ENCODE measurements at places on chromosomes 3 and 15.
A peak's percentile ranks its signal among the peaks of the same experiment; 100 is the strongest.

DNA sequence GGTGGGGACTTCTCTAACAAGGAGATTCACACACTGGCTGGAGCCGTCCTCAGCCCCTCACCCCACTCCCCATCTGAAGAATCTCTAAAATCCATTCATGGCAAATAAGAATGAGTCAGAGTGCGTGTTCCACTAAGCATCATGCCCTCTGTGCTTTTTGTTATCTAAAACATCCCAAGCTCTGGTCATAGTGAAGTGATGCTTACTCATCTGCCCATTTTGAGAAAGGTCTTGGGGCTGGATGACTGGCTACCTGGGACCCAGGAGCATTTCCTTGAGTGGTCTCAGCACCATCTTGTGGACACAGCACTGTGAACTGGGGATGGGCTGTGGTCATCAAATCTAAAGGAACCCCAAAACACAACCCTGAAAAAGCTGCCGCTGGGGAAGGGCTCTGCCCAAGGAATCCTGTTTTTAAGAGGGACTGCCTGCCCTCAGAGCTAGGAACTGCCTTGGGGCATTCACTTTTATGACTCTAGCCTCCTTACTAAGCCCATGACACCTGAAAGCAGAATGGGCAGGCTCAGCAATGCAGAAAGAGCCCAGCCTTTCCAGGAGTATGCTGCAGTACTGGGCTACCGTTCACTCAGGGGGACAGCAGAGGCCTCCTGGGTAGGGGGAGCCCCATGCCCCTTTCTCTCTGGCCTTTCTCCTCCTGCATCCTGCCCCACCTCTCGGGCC is 53.5 kb downstream of the ZBTB38 start:
- no peak for DNase-seq

DNA sequence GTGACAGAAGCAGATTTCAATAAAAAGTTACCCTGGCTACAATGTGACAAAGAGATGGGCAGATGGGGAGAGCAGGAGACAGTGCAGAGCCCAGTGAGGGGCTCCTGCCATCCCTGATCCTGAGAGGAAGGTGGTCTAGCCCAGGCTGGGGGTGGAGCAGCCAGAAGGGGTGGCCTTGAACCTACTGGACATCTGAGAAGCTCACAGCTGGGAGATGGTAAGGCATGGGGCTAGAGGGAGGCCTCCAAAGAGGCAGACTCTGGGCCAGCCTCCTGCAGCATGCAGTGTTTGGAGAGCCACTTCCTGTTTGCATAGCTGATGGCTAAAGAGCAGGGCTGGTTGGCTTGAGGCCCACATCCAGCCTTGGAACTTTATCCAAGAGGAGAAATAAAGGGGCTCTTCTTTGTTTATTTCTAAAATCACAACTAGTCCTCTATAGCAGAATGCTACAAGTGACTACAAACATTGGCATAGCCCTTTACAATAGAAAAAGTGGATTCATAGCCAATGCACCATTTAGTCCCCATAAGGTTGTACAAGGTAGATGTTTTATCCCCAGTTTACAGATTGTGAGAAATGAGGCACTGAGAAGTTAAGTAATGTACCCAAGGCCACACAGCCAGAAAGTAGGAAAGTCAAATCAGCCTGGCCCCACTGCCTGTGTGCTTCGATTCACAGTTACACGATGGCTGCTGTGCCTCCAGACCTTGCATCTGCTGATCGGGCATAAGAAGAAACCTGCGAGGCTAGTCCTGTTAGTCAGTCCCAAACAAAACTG is 4.6 kb downstream of the EFCC1 start:
- no peak for DNase-seq

DNA sequence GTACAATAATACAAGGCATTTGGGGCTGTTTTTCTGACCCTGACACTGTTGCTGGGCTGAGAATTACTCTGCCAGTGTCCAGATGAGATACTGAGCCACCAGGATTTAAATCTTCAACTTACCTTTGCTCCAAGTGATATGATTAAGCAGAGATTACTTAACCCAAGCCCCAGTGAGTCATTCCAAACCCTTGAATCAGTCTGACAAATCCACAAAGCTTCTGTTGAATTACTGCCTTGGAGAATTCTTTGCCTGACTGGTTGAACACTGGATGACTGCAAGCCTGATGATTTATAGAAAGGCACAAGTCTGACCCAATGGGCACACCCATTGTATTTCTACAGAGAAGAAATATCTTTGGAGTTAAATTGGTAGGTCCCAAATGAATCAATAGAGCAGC is 88.2 kb upstream of the TSC22D2 start:
- no peak for DNase-seq

DNA sequence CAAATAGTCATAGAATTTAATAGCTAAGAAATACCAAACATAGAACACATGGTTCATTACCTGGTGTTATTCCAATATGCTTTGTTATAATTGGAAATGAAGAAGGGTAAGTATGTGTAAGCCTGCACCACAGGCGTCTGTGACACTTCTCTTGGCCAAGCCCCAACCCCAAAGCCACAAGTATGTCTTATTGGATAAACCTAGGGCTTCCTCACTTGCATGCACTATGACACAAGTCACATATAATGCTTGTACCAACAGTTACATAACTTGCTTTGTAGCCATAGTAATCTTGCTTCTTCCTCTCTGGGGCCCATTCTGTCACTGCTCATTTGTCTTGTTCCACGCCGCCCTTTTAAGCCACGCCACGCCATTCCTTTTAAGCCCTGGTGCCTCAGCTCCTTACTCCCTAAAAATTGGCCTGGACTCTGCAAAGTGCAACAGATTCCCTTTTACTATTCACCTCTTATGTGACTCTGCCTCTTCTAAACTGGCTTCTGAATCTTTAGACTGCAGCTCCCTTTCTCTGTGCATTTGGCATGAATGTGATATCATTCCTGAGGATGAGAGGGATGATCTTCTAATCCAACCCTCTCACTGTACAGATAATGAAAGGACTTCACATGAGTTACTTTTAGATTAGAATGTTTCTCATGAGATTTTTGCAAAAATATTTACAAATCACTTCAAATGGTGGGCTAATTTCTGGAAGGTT is 48.1 kb upstream of the EPHA3 start:
- no peak for DNase-seq

- DNase-seq: no peak
Observed at GRCh38 chr3:70111411-70111810, 111.9 kb downstream of the SAMMSON start.

GRCh38 chr15:34802803-34803750 is 7.7 kb upstream of the ACTC1 start:
- DNase-seq: no peak

DNA sequence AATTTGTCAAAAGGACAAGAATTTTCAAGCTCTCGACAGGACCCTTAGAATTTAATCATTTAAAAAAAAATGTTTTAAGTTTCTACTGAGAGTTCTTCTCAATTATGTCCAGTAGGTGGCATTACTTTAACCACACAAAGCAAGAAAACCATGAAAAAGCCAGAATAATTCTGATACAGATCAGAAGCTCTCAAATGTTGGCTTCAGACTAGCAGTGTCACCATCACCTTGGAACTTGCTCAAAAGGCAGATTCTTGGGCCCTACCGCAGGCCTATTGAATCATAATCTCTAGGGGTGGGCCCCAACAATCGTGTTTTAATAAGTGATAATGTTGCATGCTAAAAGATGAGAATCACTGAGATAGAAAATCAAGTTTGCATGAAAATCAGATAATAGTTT is 99.5 kb upstream of the KCNMB2 start:
- no peak for DNase-seq

- DNase-seq: no peak
Observed at GRCh38 chr15:31446546-31446945, 119.9 kb downstream of the KLF13 start.

GRCh38 chr3:10224794-10225665 is 23.2 kb upstream of the TATDN2 start:
- DNase-seq: peak; percentile 60

DNA sequence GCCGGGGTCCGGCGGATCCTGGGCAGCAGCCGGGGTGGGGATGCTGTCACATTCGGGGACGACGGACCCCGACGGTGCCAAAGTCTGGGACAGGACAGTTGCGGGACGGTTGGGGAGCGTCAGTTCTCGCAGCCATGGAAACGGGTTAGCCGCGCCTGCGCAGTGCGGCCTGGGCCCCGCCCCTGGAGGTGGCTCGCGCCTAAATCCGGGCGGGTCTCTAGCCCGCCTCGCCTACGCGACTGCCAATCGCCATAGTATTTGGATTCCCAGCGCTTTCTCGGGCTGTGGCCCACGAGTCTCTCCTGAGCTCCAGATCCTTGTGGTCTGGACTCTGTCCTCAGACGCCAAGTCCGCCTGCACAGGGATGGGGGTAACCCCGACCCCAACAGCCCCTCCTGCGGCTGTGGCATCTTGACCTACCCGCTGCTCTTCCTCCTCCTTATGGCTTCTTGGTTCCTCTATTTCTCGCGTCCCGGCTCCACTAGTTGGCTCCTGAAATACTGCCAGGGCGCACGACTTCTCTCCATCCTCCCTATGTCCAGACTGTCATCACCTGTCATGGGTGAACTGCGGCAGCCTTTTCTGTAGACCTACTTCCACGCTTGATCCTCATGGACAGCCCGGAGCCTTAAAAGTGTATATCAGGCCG is at the start of gene ZMYND10:
Gene ZMYND10, minus strand, starts transcription at position 147 of the 649 bp plus-strand sequence. CDS start 153 bp downstream, outside the sequence.
- DNase-seq: peak; percentile 74

GRCh38 chr15:92803852-92804609 is 96.1 kb upstream of the CHD2 start:
- peak; percentile 34 for DNase-seq

DNA sequence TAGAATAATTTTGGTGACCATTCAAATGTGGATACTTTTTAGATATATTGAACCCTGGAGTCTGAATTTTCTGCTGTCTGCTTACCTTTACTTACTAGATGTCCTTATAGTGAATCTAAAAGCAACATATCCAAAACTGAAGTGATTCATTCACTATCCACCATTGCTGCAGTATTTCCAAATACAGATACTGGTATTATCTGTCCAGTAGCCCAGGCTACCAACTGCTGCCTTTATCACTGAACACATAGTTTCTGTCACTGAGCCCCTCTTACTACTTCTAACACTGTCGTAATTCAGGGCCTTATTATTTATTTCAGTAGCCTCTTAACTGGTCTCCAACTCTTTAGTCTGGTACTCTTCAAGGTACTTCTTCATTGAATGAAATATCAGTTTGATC is 49.2 kb downstream of the SLMAP start:
- DNase-seq: no peak

- DNase-seq: no peak
Observed at GRCh38 chr3:174792864-174793263, 66.3 kb upstream of the NAALADL2 start.

DNA sequence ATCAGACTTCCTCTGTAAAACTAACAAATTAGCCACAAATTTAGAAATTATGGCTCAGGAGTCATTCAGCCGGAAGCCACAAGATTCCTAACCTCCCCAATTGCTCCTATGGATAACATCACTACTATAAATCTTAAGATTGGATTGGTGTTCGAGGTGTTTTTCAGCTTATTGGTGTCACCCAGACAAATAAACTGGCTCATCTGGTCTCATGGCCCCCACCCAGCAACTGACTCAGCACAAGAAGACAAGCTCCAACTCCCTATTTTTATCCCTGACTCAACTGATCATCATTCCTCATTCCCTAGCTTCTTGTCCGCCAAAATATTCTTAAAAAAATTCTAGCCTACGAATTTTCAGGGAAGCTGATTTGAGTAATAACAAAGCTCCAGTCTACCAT is 135.1 kb upstream of the STRIT1 start:
- no peak for DNase-seq

GRCh38 chr3:43348852-43349574 is 62.7 kb downstream of the SNRK start:
- DNase-seq: no peak

DNA sequence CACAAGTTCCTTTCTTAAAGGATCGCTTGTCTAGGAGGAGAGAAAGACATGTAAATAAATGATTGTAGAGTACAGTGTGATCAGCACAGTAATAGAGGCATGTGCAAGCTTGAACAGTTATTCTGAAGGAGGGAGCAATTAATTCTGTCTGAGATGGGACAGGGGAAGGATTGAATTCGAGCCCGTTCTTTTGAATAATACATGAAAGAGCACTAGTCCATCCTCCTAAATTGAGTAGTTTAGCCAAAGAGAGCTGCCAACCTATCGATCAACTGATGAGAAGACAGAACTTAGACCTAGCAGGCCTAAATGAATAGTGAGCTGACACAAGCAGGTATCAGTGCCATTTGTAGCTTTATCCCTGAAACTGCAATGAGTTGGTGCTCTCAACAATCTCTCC is 142.4 kb downstream of the ROBO2 start:
- no peak for DNase-seq

- DNase-seq: no peak
Observed at GRCh38 chr15:27587810-27588209, 511.3 kb downstream of the OCA2 start.

DNA sequence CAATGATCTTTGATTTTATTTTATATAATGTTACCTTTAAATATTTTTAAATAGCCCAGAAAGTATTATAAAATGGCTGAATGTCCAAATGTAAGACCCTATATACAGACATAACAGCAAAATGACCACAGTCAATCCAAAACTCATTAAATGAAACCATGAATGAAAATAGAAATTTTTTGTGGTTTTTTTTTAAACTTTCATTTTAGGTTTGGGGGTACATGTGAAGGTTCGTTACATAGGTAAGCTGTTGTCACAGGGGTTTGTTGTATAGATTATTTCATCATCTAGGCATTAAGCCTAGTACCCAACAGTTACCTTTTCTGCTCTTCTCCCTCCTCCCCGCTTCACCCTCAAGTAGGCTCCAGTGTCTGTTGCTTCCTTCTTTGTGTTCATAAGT is 108.8 kb downstream of the FAIM start:
- no peak for DNase-seq

DNA sequence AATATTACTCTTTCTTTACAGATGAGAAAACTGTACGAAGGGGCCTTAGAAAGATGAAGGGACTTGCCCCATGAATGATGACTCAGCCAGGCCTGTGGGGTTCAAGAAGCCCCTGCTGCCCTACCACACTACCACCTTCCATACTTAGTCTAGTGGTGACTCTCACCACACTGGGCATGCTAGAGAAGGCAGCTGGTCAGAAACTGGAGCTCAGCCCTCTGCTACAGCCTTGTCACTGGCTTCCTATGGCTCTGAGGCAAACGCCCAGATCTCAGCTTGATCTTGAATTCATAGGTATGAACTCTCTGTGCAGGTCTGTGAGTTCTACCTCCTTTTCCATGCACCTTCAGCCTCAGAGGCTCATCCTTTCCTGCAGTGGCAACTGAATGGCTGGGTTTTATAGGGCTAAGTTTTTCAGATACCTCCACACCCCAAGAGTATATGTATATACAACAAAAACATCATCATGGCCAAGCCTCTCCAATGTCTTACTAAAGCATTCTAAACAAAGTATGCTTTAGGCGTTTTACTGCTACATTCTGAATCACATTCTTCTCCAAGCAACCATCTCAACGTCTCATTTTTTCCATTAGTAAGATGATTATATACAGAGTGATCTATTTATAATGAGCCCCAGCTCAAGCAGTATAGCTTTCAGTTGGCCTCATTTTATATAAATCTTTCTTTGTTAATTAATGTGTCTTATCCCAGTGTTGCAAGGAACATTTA is 234.1 kb downstream of the GREM1 start:
- DNase-seq: no peak

DNA sequence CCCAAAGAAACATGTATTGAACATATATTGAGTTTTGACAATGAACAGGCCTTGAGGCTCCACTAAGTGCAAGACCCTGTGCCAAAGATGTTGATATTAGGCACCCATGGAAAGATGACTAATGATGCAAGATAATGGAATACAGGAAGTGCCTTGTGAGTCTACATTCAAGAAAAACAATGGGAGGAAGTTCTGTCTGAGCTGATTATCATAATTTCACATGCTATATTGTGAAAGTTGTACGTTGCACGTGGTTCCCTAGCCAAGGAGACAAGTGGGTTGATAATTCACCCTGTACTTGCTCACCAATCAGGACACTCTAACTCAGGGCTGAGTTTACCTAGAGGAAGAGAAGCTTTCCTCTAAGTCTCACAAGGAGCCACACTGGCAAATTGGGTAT is 186.9 kb upstream of the STAC start:
- no peak for DNase-seq

All from activated CD4-positive, alpha-beta T cell treated with anti-CD3 and anti-CD28 coated beads, Interleukin-2, amount 50 U/mL, for 1 hour (primary cell).